ENCODE measurements at places on chromosomes 7 and 10. TPM values are rescaled to one million over a fixed set of nuclear protein-coding genes. Genes with fewer than 3 reads are reported as not detected.
A peak's percentile ranks its signal among the peaks of the same experiment; 100 is the strongest.

TDRD1 gene
- 0.33 TPM for total RNA-seq

SOSTDC1 gene
- not detected for total RNA-seq

UCN3 gene
- not detected for total RNA-seq

BTBD16 gene
- total RNA-seq: not detected

TMEM270 gene
- not detected for total RNA-seq

DNA sequence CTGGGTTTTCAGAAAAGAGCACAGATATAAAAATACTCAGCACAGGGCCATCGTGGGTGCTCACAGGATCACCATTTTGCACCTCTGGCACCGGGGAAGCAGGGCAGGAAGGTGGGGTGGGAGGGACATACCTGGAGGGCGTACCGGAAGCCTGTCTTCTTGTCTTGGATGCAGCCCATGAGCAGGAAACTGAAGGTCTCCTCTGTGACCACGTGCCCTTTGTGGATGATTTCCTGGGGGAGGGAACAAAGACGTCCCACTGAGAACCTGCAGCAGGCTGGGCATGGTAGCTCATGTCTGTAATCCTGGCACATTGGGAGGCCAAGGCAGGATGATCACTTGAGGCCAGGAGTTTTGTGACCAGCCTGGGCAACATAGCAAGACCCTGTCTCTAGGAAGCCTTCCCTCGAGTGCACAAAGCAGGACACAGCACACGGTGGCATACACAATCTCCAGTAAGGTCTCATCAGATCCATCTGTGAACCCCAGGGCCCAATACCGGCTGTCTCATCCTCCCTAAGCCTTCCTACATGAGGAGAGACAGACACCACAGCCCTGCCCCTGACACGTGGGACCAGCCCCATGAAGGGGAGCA, 9.5 kb downstream of the PTCD1 start:
- H3K4me3 ChIP-seq: no peak overlapping the region
- DNase-seq: peak; percentile 41
- H3K4me1 ChIP-seq: no peaks in the 10 kb centered on the region
- no peak overlapping the region for H3K27ac ChIP-seq

GRCh38 chr10:112771733-112772132, 178.3 kb upstream of the TCF7L2 start:
- H3K4me1 ChIP-seq: no peaks in the 10 kb centered on the region
- no peak for DNase-seq
- H3K36me3 ChIP-seq: no peaks in the 10 kb centered on the region
- H3K27me3 ChIP-seq: no peaks in the 10 kb centered on the region
- no peak overlapping the region for H3K27ac ChIP-seq
- no peak overlapping the region for H3K4me3 ChIP-seq

GRCh38 chr10:35058134-35058533, 32.0 kb downstream of the CUL2 start:
- DNase-seq: no peak
- H3K4me3 ChIP-seq: no peak overlapping the region
- H3K4me1 ChIP-seq: no peaks in the 10 kb centered on the region
- H3K27ac ChIP-seq: no peak overlapping the region
- no peaks in the 10 kb centered on the region for H3K27me3 ChIP-seq
- peaks cover 56% of the 10 kb centered on the region for H3K36me3 ChIP-seq

DNA sequence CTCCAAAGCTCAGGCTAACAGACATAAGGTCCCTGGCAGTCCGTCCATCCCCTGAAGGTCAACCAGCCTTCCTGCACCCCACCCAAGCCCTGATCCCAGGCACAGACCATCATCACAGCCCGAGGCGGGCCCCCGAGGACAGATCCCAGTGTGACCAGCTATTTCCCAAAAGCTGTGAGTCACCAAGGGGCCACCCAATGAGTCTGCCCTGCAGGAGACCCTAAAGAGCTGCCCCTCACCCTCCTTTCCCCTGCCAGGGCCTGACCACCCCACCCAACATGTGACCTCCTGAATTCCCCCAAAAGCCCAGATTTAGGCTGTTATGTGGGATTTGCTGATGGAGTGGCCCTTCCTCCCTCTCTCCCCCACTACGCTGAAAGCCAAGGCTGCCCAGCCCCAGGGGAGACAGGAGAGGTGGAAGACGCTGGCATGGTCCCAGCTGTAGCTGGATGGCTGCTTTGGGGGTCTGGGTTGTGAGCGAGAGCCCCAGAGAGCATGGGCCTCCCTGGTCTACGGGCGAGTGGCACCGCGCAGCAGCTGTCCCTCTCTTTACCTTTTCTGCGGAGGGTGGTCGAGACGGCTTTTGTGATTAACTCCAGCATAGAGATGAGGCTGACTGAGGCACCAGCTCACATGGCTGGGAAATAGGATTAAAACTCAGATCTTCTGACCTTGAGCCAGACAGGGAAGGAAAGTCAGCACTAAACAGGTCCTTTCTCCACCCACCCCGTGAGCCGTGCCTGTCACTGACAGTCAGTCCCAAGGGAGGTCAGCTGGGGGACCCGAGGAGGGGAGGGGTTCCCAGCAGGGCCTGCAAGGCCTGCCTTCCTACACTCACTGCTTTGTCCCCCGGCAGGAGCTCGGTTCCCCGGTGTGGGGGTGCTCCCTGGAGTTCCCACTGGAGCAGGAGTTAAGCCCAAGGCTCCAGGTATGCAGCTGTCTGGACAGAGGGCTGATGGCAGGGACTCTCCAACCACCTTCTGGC, 16.7 kb downstream of the ELN start:
- no peak overlapping the region for H3K4me3 ChIP-seq
- no peak overlapping the region for H3K27ac ChIP-seq
- no peak for DNase-seq
- no peaks in the 10 kb centered on the region for H3K27me3 ChIP-seq
- no peaks in the 10 kb centered on the region for H3K4me1 ChIP-seq

GRCh38 chr10:117544004-117544701, 1.6 kb downstream of the EMX2 start:
- no peak overlapping the region for H3K4me3 ChIP-seq
- H3K36me3 ChIP-seq: no peaks in the 10 kb centered on the region
- no peak for DNase-seq
- H3K27ac ChIP-seq: no peak overlapping the region
- peaks cover 6% of the 10 kb centered on the region for H3K4me1 ChIP-seq

DNA sequence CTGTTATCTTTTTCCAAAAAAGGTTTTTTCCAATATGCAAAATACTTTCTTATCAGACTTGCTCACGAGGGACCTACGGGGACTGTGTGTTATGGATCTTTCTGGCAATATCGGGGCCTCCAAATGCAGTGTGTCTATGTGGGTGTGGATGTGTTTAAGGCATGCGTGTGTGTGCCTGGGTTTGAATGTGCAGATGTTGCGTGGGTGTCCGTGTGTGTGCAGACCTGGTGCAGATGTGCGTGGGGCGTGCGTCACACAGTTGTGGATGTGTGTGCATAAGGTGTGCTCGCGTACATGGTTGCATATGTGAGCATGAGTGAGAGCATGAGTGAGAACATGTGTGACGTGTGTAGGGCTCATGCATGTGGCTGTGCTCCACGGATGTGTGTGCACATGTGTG, 19.7 kb downstream of the NKX6-2 start:
- DNase-seq: no peak
- no peak overlapping the region for H3K27ac ChIP-seq
- no peaks in the 10 kb centered on the region for H3K27me3 ChIP-seq
- no peaks in the 10 kb centered on the region for H3K36me3 ChIP-seq
- H3K4me1 ChIP-seq: no peaks in the 10 kb centered on the region
- no peak overlapping the region for H3K4me3 ChIP-seq

- peaks cover 74% of the 10 kb centered on the region for H3K36me3 ChIP-seq
- H3K4me1 ChIP-seq: no peaks in the 10 kb centered on the region
- H3K4me3 ChIP-seq: no peak overlapping the region
- no peaks in the 10 kb centered on the region for H3K27me3 ChIP-seq
Measured at GRCh38 chr7:141640239-141640840, 61.6 kb downstream of the DENND11 start.

- H3K27ac ChIP-seq: no peak overlapping the region
- H3K4me1 ChIP-seq: no peaks in the 10 kb centered on the region
- H3K36me3 ChIP-seq: no peaks in the 10 kb centered on the region
- DNase-seq: no peak
- no peaks in the 10 kb centered on the region for H3K27me3 ChIP-seq
- H3K4me3 ChIP-seq: no peak overlapping the region
Measured at GRCh38 chr7:106692450-106693051, 31.6 kb upstream of the CCDC71L start.

- no peak for DNase-seq
- H3K4me3 ChIP-seq: no peak overlapping the region
- no peak overlapping the region for H3K27ac ChIP-seq
- H3K4me1 ChIP-seq: no peaks in the 10 kb centered on the region
- peaks cover 5% of the 10 kb centered on the region for H3K27me3 ChIP-seq
Measured at GRCh38 chr7:45241339-45242109, 83.9 kb downstream of the RAMP3 start.

GRCh38 chr7:33578881-33579672, 326.3 kb upstream of the BMPER start:
- no peak overlapping the region for H3K27ac ChIP-seq
- no peaks in the 10 kb centered on the region for H3K4me1 ChIP-seq
- no peak for DNase-seq
- H3K4me3 ChIP-seq: no peak overlapping the region
- no peaks in the 10 kb centered on the region for H3K36me3 ChIP-seq

GRCh38 chr10:4883079-4883739, 57.2 kb downstream of the AKR1E2 start:
- H3K27me3 ChIP-seq: peaks cover 2% of the 10 kb centered on the region
- no peak for DNase-seq
- H3K4me3 ChIP-seq: no peak overlapping the region
- no peak overlapping the region for H3K27ac ChIP-seq
- H3K4me1 ChIP-seq: no peaks in the 10 kb centered on the region
- H3K36me3 ChIP-seq: no peaks in the 10 kb centered on the region

- no peaks in the 10 kb centered on the region for H3K27me3 ChIP-seq
- no peaks in the 10 kb centered on the region for H3K4me1 ChIP-seq
- H3K4me3 ChIP-seq: no peak overlapping the region
- H3K27ac ChIP-seq: no peak overlapping the region
- DNase-seq: no peak
Measured at GRCh38 chr10:131000743-131001142, 310.8 kb downstream of the TCERG1L start.

DNA sequence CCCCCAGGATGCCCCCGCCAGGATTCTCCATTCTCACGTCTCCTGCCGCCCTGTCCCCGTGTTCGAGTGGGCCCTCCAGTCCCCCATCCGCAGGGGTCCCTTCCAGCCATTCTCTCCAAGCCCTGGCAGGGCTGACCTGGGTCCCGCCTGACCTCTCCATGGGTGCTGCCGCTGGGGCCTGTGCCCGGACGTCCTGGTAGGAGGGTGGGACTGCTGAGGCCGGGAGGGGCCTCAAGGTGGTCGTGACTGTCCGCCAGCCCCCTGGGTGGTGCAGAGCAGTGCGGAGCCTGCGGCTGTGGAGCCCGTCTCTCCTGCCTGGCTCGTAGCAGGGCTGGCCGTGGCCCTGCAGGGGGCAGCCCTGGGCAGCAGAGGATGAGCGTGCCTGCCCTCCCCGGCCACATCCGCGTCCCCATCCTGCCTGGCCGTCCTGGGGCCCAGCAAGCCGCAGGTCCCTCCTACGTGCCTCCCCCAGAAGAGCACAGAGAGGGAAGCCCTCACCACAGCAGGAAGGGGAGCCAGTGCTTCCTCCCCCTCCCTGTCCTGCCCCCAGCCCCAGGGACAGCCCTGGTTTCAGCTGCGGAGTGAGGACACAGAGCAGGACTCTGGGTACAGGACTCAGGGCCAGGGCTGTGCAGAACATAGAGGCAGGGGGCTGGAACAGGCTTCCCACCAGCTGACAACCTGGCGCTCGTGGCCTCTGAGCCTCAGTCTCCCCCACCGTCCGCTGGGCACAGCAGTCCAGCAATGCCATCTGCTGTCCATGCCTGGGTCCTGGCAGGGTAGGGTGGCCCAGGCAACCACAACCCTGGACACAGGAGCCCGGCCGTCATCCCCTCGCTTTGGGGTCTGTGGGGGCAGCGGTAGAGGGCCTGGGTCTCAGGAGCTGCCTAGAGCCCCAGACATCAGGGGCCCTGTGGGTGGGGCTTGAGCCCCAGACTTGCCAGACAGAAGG, 1.5 kb upstream of the GRIFIN start:
- no peaks in the 10 kb centered on the region for H3K36me3 ChIP-seq
- no peaks in the 10 kb centered on the region for H3K27me3 ChIP-seq
- H3K4me3 ChIP-seq: no peak overlapping the region

GRCh38 chr7:1224086-1224716, 8.5 kb upstream of the UNCX start:
- H3K27me3 ChIP-seq: peaks cover 38% of the 10 kb centered on the region
- no peaks in the 10 kb centered on the region for H3K36me3 ChIP-seq
- H3K4me1 ChIP-seq: no peaks in the 10 kb centered on the region
- no peak for DNase-seq
- no peak overlapping the region for H3K27ac ChIP-seq

- H3K27me3 ChIP-seq: no peaks in the 10 kb centered on the region
- DNase-seq: no peak
- peaks cover 11% of the 10 kb centered on the region for H3K4me1 ChIP-seq
- H3K4me3 ChIP-seq: no peak overlapping the region
- no peaks in the 10 kb centered on the region for H3K36me3 ChIP-seq
Measured at GRCh38 chr10:32350811-32351350, 3.9 kb upstream of the EPC1 start.

DNA sequence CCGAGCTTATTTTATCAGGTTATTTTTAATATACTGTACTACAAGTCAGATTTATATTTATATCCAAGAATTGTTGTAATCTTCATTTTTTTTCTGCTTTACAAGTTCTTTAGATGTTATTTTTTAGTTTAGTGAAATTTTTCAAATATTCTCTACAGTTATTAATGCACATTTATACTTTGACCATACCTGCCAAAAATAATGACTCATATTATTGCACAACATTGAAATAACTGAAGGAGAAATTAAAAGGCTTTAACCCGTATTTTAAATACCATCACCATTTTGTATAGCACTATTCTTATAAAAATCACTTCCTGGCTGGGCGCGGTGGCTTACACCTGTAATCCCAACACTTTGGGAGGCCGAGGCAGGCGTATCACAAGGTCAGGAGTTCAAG, 278.5 kb downstream of the BICC1 start:
- H3K27ac ChIP-seq: no peak overlapping the region
- H3K4me3 ChIP-seq: no peak overlapping the region
- no peaks in the 10 kb centered on the region for H3K36me3 ChIP-seq
- DNase-seq: no peak
- H3K27me3 ChIP-seq: no peaks in the 10 kb centered on the region
- H3K4me1 ChIP-seq: no peaks in the 10 kb centered on the region
